Renal cortex interstitium (tissue), 15 donors: ENCODE measurements at places on chromosomes 5 and 9.

- DNase-seq: no peak
Observed at GRCh38 chr5:163387589-163388343, 49.6 kb upstream of the CCNG1 start.

- DNase-seq: no peak
Observed at GRCh38 chr5:29412979-29413378, 1780.5 kb upstream of the CDH6 start.

- DNase-seq: no peak
Observed at GRCh38 chr9:2879803-2880202, 35.9 kb upstream of the PUM3 start.

- DNase-seq: no peak
Observed at GRCh38 chr5:168052686-168053085, 238.8 kb upstream of the WWC1 start.

DNA sequence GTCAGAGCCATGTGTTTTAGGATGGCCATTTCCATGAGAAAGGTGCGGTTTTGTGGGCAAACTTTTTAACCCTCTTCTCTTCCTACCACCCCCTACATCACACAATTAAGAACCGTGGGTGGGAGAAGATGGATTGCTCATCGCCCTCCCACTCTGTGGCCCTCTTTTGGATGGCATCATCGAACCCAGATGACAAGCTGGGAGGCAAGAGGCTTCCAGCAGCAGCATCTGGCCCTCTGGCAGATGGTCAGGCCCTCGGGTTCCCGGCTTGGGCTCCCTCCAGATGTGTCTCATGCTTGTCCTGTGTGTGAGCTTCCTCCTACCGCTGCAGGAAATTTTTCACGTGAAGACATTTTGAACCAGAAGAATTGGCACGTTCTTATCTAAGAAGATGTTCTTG is 199.9 kb downstream of the EBF1 start:
- no peak for DNase-seq

DNA sequence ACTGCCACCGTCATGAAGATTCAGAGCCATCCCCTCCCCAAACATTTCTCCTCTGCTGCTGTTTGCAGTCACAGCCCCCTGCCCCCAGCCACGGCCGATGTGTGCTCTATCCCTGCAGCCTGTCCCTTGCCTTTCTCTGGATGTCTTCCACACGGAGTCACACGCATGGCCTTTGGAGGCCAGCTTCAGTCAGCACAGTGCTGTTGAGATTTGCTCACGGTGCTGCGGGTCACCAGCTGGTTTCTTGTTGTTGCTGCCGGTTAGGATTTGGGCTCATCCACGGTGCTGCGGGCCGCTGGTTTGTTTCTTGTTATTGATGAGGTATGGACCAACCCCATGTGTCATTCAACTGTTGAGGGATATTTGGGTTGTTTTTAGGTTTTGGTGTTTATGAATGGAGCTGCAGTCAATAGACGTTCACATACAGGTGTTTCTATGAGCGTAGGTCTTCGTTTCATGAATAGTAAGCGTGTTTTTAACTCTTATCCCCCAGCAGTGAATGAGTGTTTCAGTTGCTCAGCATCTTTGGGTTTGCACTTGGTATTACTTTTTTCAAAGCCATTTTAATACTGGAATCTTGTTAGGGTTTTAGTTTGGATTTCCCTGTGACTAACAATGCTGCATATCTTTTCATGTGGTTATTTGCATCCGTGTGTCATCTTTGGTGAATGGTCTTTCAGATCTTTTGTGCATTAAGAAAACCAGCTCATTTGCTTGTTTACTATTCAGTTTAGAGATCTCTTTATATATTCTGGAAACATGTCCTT is 57.6 kb downstream of the AHRR start:
- no peak for DNase-seq

GRCh38 chr9:137031904-137032640 is at the start of gene FUT7:
TSS of gene FUT7 (minus strand) at chr9:137032088. CDS start at chr9:137031991, 97 bp downstream.
- DNase-seq: no peak

DNA sequence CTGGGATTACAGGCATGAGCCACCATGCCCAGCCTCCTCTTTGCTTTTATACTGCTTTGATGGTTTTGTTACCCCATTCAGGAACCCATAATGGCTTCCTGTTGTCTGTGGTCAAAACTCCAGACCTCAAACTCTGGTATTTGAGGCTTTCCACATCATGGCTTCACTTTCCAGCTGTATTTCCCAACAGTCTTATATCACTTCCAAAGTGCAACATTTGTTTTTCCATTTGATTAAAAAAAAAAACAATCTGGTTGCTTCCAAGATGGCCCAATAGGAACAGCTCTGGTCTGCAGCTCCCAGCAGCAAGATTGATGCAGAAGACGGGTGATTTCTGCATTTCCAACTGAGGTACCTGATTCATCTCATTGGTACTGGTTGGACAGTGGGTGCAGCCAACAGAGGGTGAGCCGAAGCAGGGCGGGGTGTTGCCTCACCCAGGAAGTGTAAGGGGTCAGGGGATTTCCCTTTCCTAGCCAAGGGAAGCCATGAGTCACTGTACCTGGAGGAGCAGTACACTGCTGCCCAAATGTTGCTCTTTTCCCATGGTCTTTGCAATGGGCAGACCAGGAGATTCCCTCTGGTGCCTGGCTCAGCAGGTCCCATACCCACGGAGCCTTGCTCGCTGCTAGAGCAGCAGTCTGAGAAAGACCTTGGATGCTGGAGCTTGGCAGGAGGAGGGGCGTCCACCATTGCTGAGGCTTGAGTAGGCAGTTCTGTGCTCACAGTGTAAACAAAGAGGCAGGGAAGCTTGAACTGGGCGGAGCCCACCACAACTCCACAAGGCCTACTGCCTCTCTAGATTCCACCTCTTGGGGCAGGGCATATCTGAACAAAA is 458.4 kb downstream of the KDM4C start:
- DNase-seq: no peak

DNA sequence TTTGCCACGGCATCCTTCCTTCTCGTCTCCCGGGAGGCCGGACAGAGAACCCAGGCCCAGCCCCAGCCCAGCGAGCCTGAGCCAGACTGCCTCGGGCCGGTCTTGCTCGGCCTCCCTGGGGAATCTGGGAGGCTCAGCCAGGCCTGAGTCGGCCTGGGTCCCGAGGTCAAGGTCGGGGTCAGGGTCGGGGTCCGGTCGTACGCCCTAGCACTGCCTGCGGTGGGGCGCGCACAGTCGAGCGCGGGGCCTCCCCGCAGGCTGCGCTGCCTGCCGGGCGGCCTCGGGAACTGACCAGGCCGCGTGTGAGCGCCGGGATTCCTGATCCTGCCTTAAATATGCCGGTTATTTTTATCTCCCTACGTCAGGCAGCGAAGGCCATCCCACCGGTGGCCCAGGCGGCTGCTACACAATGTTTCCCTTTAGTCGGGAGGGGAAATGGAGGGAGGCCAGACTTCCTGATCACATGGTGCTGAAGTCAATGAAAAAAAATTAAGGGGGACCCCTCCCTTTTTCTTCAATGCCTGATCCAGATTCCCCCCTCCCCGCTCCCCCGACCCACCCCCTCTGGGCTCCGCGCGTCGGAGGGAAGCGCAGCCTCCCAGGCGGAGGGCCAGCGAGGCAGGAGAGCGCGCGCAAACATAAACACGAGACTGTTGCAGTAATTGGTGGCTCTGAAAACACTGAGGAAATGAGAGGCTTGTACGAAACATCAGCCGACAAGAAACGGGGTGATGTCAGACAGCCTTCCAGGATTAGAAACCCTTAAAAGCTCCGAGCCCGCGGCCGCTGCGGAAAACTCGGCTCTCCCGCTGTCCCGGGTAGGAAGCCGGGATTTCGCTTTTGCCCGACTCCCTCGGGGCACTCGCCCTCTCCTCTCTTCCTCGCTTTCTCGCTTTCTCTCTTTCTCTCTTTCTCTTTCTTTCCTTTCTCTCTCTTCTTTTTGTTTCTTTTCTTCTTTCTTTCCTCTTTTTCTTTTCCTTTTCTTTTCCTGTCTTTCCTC is 148.2 kb upstream of the KLF4 start:
- peak; percentile 86 for DNase-seq

DNA sequence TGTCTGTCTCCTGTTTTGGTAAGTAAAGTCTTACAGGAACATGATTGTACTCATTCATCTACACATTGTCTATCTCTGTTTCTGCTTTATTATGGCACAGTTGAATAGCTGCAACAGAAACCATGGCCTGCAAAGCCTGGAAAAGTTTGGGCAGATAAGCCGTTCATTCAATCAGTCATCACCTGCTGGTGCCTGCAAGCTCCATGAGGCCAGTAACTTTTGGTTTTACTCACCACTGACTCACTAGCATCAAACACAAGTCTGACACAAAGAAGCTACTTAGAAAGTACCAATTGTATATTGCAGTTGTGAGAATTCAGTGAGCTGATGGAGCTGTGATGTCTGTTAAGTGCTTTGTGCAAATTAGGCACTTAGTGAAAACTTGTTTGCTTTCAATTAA is 373.6 kb upstream of the SGCD start:
- no peak for DNase-seq

GRCh38 chr5:9924614-9925013 is 294.5 kb upstream of the TAS2R1 start:
- no peak for DNase-seq

DNA sequence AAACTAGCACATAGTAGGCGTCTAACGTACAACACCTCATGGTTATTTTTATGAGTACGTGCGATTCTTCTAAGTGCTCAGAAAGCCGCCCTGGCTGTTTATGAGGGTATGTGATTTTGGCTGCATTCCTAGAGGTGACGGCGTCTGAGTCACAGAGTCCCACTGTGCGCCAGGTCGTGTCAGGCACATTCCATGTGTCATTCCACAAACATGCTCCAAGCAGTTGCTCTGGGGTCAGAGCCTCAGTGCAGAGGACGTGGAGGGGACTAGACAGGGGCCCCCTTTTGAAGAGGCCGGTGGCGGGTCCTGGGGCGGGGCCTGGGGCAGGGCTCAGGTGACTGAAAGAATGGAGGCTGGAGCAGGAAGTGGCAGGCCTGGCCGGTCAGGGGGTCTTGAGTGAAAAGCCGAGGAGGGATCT is 51.9 kb downstream of the NEK6 start:
- no peak for DNase-seq

DNA sequence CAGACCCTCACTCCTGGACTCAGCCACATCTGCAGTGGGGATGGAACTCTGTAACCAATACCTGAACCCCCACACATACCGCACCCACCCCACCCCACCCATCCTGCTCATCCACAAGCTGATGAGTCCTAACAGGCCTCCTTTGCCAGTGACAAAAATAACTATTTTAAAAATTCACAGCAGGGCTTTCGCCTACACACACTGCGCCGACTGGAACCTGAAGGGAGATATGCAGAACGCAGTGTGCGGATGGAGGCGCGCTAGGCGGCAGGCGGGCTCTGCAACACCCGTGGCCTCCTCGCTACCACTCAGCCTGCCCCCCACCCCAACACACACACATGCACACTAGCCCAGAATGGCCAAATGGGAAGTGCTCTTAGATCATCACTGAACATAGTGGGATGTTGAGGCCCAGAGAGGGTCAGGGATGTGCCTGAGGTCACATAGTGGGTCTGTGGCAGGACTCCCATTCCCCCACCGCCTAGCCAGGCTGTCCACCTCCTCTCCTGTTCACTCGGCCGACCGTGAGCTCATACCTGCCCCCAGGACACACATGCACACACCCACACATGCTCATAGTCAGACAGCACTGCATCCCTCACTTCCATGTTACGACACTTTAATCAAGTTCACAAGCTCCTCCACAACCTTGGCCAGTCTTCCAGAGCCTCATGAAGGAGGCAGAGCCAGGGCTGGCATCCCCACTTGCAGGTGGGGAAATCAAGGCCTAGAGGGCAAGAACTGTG is 6.3 kb upstream of the CAMK2A start:
- no peak for DNase-seq

GRCh38 chr5:389891-390622 is 52.9 kb upstream of the EXOC3 start:
- DNase-seq: no peak

DNA sequence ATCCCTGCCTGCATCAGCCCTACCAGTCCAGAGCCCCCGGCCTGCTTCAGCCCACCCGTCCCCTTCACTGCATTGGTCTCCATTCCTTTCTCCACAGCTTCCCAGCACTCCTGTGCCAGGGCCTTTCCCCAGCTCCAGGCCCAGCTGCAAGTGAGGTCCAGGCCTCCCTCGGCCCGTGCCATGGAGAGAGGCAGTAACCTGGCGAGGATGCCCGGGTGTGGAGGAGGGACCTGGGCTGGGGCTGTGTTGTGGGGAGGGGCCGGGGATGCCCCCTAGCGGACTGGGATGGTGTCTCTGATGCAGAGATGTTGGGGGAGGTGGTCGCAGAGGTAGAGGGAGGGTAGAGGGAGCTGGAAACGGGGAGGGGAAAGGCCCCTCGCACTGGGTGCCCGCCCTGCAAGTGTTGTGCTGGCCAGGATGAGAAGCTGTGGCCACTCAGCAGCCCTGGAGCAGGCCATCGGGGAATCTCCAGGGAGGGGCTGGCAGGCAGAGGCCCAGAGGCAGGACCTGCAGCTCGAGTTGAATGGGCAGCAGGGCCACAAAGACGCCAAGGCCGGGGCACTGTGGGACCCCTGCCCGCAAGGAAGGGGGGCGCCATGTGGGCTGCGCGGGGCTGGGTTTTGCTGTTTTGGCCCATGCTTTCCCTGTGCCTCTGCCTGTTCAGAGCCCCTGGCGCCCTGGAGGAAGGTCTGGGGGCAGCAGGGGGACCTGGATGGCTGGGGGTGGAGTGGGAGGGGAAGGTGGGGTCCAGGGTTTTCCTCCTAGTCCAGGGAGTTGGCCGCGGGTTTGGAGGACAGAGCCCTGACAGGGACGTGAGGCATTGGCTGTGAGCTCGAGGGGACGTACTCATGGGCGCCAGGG is 26.0 kb upstream of the NKD2 start:
- DNase-seq: no peak

DNA sequence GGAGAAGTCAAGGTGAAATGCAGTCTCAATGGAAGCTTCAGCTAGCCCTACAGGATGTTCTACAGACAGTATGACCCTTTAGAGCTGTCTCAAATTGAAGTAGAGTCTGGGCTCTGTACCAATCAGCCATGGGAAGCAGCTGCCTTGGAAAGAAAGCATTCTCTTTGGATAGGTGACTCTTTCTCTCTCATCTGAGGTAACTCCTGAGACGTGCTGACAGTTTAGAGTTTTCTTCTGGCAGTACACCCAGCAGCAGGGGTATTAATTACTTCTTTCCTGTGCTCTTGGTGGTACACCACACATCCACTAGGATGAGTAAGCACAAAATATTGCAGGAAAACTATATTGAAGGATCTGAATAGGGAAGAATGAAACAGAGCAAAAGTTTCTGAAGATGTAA is 329.6 kb upstream of the RGMB start:
- no peak for DNase-seq

- DNase-seq: no peak
Observed at GRCh38 chr9:76223749-76224340, 170.4 kb downstream of the RFK start.

DNA sequence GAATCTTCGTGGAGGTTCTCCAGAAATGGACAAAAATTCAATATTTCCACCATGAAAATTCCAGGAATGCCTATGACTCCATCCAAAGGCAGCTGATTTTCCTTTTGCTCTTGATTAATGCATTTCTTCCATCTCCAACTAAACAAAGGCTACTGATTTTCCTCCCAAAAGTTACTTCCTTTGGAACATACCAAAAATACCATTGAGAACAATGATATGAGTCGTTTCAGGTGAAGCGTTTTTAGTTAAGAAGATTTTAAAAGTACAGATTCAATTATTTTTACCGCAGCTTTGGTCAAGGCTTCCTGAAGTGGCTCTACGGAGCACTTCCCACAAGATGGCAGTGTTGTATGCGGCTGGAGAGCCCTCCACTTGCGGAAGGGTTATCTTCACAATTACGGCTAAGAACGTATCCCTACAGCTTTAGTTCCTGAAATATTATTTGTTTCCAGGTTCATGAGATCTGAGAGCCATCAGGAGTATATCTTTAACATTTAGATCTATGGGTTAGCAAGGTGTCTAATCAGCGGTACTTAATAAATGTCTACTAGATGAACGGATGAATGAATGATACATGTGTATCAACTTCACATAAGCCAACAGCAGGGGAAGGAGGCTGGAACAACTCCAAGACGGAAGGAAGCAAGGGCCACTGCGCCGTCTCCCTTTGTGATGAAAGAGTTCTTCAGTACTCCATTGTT is 35.9 kb upstream of the ARSB start:
- DNase-seq: no peak
